CD4-positive, alpha-beta T cell treated with Interleukin-6 for 4 hours (primary cell): ENCODE measurements at places on chromosomes 3 and 15.

- no peak for DNase-seq
Measured at GRCh38 chr3:48938156-48938555, 19.5 kb downstream of the ARIH2 start.

- no peak for DNase-seq
Measured at GRCh38 chr3:183987000-183987600, 30.6 kb downstream of the ABCC5 start.

DNA sequence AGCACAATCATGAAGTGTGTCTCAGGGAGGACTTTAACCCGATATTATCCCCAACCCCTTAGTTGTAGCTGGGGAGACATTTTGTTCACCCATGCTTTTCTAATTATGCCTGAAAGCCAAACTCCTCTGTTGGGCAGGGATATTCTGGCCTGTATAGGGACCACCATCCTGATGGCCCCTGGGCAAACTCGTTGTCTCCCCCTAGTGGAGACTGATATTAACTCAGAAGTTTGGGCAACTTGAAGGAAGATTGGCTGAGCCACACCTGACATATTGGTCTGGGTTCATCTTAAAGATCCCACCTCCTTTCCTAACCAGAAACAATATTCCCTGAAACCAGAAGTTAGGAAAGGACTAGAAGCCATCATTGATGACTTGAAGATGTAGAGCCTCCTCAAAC is 42.3 kb downstream of the TM4SF18 start:
- no peak for DNase-seq

DNA sequence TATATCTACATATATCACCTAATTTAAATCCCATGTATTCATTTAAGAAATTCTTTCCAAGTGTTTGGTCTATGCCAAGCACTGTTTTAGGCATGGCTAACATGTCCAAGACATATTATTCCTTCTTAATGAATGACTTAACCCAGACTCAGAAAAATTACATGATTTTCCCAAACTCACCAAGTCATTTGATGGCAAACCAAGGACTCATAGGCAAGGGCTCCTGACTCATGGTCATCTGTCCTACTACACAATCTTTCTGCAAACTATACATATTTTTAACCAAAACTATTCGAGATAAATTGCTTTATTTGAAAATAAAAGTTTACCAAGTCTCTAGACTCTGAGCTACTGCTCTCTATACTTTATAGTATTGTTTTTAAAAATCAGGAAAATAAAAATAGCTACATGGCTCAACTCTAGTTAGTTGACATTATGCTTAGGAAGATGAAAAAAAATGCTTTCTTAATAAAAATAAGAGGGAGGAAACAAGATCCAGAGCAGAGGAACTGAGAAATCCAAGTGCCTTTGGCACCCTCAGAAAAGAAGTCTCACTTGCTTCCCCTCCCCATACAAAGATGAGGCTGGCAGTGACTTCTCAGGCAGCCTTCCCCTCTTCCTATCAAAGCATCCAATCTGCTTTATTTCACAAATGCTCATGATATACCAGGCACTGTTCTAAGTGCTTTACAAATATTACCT is 182.2 kb downstream of the RSL24D1 start:
- no peak for DNase-seq

- no peak for DNase-seq
Measured at GRCh38 chr3:127762077-127762786, 60.1 kb downstream of the MGLL start.

DNA sequence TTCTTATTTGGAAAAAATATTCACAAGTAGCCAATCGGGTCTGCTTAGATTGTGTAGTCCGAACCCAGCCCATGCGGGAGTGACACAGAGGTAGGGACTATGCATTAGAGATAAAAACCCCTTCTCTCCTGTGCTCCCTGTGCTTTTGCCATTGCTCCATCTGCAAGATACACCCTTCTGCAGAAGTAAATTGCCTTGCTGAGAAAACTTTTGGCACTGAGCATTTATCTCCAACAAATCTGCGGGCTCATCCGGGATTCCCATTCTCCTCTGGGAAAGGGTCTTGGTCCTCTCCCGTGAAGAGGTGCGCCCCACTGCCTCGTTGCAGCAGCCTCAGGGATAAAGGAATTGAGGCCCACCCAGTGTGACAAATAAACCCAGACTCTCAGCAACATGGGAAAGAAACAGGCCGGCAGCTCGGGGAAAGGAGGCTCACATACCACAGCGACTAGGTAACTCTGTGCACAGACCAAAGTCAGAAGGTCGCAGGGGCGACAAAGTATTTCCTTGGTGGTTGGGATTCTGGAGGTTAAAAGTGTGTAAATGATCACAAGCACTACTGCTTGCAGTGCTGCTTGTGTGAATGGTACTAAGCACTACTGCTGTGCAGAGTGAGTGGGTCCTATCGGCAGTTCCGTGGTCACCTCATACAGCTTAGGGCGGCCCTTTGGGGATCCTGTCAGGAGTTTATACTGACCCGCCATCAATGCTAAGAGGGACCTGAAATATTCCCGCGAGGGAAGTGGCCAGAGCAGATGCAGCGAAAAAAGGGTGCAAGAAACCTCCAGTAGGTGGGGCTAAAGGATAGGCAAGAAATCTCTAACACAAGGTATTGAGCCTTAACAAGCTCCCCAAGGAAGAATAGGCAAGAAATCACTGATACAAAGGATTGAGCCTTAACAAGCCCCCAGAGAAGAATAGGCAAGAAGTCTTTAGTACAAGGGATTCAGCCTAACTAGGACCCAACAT is 54.3 kb downstream of the GSK3B start:
- no peak for DNase-seq
